MCF 10A (cell line): ENCODE measurements at places on chromosomes 2 and 18. TPM values are rescaled to one million over a fixed set of nuclear protein-coding genes. Genes with fewer than 3 reads are reported as not detected.
A peak's percentile ranks its signal among the peaks of the same experiment; 100 is the strongest.

- H3K27ac ChIP-seq, result no peak overlapping the region
- DNase-seq, result no peak
- H3K27me3 ChIP-seq, result no peaks in the 10 kb centered on the region
- no peaks in the 10 kb centered on the region for H3K4me1 ChIP-seq
Observed at GRCh38 chr18:57052173-57052572, 94.7 kb upstream of the BOD1L2 start.

GRCh38 chr2:234003972-234004617 lies 46.4 kb upstream of the SPP2 start:
- peaks cover 11% of the 10 kb centered on the region for H3K4me1 ChIP-seq
- peaks cover 6% of the 10 kb centered on the region for H3K27me3 ChIP-seq
- no peak overlapping the region for H3K27ac ChIP-seq
- DNase-seq, result peak; percentile 94
- no peaks in the 10 kb centered on the region for H3K36me3 ChIP-seq

DNA sequence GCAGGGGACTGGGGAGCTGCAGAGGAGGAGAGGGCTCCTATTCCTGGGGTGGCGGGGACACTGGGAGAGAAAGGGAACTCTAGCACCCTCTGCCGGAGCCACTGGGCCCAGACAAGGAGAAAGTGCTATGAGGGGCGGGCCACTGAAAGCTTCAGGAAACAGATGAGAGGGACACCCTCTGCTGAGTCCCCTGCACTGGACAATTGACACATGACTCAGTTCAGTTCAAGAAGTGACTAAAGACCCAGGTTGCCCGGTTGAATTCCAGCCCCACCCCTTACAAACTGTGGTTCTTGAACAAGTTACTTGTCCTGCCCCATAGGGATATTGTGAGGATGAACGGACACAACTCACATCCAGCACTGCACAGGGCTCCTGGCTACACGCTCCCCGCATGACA lies 5.0 kb downstream of the RUFY4 start:
- H3K36me3 ChIP-seq, result no peaks in the 10 kb centered on the region
- no peak overlapping the region for H3K4me3 ChIP-seq
- no peaks in the 10 kb centered on the region for H3K4me1 ChIP-seq

DNA sequence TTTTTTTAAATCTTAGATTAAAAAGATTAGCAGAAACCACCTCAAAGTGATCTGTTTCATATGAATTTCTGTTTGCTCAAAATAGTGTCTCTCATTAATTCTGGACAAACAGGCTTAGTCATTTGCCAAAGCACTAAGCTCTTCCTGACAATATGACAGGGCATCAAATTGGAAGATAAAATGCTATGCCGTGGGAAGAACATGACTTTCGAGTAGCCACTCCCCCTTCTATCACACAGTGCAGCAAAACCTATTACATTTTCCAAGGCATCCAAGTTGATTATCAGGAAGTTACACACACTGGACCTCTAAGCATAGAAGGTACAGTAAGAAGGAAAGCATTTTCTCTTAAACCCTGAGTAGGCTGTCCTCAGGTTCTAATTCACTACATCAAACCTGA lies 89.5 kb downstream of the STK39 start:
- no peak for DNase-seq
- peaks cover 17% of the 10 kb centered on the region for H3K36me3 ChIP-seq
- no peak overlapping the region for H3K27ac ChIP-seq
- H3K27me3 ChIP-seq, result no peaks in the 10 kb centered on the region

- H3K4me3 ChIP-seq, result no peak overlapping the region
- no peaks in the 10 kb centered on the region for H3K27me3 ChIP-seq
- H3K36me3 ChIP-seq, result no peaks in the 10 kb centered on the region
- no peak overlapping the region for H3K27ac ChIP-seq
- DNase-seq, result no peak
Observed at GRCh38 chr2:61639721-61640120, 101.6 kb upstream of the XPO1 start.

GRCh38 chr2:145018502-145018901 lies 498.6 kb upstream of the ZEB2 start:
- DNase-seq, result no peak
- no peaks in the 10 kb centered on the region for H3K27me3 ChIP-seq
- no peak overlapping the region for H3K27ac ChIP-seq
- H3K4me1 ChIP-seq, result no peaks in the 10 kb centered on the region

GRCh38 chr2:121185571-121186074 lies 99.4 kb downstream of the TFCP2L1 start:
- DNase-seq, result peak; percentile 93
- peak overlapping the region; percentile 16 for H3K4me3 ChIP-seq
- H3K27me3 ChIP-seq, result no peaks in the 10 kb centered on the region
- H3K27ac ChIP-seq, result peak overlapping the region; percentile 49
- peaks cover 49% of the 10 kb centered on the region for H3K4me1 ChIP-seq

DNA sequence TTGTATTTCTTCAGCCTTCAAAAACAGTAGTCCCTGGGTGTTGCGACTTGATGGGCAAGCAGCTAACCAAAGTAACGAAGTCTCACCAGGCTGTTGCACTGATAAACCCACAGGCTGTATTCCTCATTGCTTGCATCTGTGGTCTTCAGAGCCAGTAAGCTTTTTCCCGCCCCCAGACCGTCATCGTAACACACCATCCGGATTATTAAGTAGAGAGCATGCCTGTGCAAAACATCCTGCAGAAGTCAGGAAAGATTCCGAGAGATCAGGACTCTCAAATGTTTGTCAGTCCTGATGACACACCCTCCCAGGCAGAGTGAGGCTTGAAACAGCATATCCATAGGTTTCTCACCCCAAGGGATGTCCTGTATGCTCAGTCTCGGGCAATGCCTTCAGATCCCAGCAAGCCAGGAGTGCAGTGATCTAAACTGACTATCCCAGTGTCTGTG lies 15.9 kb downstream of the ITGB1BP1 start:
- no peaks in the 10 kb centered on the region for H3K27me3 ChIP-seq
- DNase-seq, result no peak
- peaks cover 9% of the 10 kb centered on the region for H3K4me1 ChIP-seq
- no peak overlapping the region for H3K4me3 ChIP-seq

- no peak overlapping the region for H3K27ac ChIP-seq
- no peaks in the 10 kb centered on the region for H3K4me1 ChIP-seq
- H3K27me3 ChIP-seq, result no peaks in the 10 kb centered on the region
- no peak overlapping the region for H3K4me3 ChIP-seq
Observed at GRCh38 chr18:56221195-56222065, 417.0 kb downstream of the TXNL1 start.

DNA sequence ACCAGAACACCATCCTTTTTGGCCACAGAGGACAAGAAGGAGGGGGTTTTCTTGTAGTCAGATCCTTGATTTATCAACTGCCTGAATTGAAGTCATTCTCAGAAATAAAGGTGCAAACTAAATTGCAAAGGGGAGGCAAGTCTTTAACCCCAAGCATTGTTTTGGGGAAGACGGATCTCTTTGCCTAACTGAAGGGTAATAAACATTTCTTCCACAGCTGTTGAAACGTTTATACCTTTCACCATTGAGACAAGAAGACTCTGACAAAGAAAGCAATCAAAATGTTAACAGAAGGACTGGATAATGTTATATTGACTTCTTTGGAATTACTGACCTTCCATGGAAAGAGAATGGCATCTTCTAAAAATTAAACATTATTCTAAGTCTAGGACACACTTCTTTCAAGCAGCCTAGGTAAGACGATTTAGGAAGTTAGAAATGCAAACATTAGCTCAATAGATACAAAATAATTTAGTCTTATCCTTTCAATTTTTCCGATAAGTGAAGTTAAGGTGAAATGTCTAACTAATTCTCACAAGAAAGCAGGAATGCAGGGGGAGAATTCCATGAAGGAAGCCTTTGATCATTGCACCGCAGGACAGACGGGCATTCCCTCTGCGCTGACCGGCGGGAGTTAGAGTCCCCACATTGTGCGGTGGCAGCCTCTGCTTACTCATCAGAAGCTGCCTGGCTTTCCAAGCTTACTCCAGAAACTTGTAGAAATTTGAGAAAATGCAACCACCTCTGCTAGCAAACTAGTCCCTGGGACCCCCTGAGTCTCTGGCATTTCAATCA lies 69.4 kb upstream of the COPS8 start:
- no peaks in the 10 kb centered on the region for H3K4me1 ChIP-seq
- no peaks in the 10 kb centered on the region for H3K27me3 ChIP-seq
- H3K4me3 ChIP-seq, result no peak overlapping the region
- DNase-seq, result no peak
- H3K36me3 ChIP-seq, result no peaks in the 10 kb centered on the region

DNA sequence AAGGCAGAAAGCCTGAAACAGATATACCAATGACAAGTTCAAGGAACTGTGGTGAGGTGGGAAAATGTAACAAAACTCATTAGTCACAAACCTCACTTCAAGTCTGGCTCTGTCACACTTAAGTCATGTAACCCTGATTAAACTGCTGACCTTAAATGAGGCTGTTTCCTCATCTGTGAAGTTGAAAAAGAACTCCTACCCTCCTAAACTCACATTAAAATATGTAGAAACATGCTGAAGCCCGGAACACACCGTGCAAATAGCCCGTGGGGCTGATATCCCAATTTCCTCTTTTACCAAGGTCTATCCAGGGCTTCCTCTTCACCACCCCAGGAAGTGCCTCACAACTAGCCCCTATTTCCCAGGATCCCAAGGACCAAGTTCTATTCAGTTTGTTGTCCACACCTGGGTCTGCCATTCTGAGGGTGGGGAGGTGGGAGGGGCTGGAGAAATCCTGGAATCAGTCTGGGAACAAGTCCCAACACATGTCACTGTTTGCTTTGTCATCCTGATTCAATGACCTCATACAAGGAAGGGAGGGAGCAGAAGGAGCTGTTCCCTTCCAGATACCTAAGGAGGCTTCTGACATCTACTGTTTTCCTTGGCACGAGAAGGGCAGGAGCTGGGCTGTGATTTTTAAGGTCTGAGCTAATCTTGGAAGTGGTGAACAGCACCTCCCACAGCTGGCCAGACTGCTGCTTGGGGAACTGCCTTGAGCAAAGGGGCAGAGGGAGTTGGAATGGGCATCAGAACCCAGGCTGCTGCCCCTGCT lies 42.3 kb downstream of the SLC4A1AP start:
- H3K36me3 ChIP-seq, result no peaks in the 10 kb centered on the region
- peaks cover 52% of the 10 kb centered on the region for H3K4me1 ChIP-seq
- H3K27me3 ChIP-seq, result no peaks in the 10 kb centered on the region
- DNase-seq, result peak; percentile 99
- peak overlapping the region; percentile 97 for H3K27ac ChIP-seq

DNA sequence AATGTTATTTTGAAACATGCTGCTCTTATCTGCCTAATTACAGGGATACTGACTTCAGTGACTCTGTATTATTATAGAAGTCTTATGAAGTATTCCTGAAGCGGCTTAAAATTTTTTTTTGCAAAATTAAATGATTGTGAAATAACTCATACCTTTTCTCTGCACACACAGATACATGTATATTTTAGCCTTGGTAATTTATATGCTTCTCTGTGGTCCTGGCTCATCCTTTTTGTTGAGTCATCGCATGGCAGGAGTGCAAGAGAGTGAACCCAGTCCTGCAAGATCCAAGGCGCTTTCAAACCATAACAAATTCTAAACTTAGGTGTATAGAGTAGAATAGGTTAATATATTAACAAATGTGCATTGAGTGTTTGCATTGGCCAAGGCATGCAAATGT lies 8.6 kb downstream of the CCNT2 start:
- peaks cover 28% of the 10 kb centered on the region for H3K36me3 ChIP-seq
- no peaks in the 10 kb centered on the region for H3K27me3 ChIP-seq
- peak; percentile 69 for DNase-seq

SLC30A3 gene
- not detected in 2 replicates for total RNA-seq

DNA sequence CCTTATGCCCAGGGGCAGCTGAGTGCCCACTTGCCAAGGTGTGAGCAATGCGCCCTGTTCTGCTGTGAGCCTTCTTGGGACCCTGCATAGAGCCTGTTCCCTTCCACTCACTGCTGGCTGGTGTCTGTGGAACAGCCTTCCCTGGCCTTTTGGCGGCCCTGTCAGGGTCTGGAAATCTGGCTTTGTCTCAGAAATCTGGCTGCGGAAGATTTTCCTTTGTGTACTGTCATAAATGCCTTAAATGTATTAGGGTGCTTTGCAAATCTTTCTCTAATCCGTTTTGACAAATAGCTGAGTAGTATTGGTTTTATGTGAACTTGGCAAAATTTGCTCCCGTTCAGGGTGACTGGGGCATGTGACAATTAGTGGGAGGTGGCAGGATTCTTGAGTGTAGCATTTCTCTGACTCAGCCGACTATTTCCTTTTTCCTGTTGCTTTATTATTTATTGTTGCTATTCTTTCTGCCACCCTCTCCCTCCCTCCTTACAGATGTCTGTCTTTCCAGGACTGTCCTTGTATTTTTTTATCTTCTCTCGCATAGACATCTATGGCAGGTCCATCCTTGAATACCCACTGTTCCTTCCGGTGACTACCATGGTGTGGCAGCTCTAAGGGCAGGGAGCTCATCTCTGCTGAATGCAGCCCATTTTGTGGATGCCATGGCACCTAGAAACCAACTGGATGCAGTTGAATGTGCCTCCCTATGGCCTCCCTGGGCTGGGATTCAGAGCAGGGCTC lies 41.8 kb downstream of the LDLRAD4 start:
- H3K4me1 ChIP-seq, result no peaks in the 10 kb centered on the region
- no peak for DNase-seq
- H3K27ac ChIP-seq, result no peak overlapping the region
- no peaks in the 10 kb centered on the region for H3K36me3 ChIP-seq

DNA sequence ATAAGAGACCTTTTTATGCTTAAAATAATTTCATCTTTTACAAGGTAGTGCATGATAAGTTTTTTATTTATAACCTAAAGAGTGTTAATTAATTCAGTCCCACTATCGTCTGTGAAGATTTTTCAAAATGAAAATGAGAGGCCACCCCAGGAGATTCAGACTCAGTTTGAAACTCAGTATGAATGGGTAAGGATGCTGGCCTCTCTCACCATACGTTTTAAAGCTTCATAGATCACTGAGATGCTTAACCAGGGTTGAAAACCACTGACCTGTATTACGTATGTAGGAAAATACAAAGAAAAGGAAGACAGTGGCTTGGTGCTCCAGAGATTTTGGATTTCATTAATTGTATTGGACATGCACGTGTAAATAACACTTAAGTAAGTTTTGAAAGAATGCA lies 278.7 kb downstream of the FSIP2 start:
- no peaks in the 10 kb centered on the region for H3K27me3 ChIP-seq
- H3K4me1 ChIP-seq, result no peaks in the 10 kb centered on the region
- DNase-seq, result no peak
- H3K4me3 ChIP-seq, result no peak overlapping the region

AKAIN1 gene
- total RNA-seq, result not detected in 2 replicates

DNA sequence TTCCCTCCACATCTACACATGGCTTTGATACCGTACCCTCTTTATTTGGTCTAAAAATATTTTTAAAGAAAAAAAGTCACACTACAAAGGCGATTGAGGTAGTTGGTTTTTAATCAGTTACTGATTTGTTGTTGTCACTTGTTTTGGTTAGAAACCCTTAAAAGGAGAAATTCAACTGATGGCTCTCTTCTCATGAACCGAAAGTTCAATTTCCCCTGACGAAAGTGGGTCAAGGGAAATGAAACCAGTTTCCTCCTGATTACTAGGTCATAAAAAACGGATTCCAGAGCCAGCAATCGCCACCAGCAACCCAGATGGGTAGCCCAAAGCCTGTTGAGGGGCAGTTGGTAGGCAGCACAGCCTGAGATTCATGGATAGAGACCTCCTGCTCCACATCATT lies 63.2 kb downstream of the DLGAP1 start:
- no peaks in the 10 kb centered on the region for H3K36me3 ChIP-seq
- H3K4me3 ChIP-seq, result no peak overlapping the region
- H3K27me3 ChIP-seq, result no peaks in the 10 kb centered on the region
- DNase-seq, result no peak
- peaks cover 8% of the 10 kb centered on the region for H3K4me1 ChIP-seq

- H3K27me3 ChIP-seq, result no peaks in the 10 kb centered on the region
- no peak overlapping the region for H3K27ac ChIP-seq
- no peak overlapping the region for H3K4me3 ChIP-seq
Observed at GRCh38 chr2:29046321-29046720, 28.0 kb downstream of the PCARE start.

ALPP gene
- 0.35 and 0.64 TPM in 2 replicates for total RNA-seq
